Foreskin fibroblast (primary cell): ENCODE measurements at places on chromosomes 2 and 18.

DNA sequence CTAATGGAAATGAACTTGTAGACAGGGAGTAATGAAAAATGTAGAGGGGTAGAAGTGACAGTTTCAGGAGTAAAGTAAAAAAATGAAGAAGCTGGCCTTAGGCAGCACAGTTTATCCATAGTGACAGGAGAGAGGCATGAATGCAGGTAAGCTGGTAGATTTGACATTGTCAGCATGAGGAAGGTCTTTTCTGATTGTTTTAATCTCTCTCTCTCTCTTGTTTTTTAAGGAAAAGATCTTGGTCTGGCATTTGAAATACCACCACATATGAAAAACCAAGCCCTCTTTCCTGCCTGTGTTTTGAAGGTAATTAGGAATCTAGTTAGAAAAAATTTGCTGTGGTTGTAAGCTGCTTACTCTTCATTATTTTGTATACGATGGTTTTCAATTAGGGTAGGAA is 14.1 kb downstream of the DDX1 start:
- no peak for DNase-seq

GRCh38 chr2:31979018-31979417 is 31.8 kb downstream of the MEMO1 start:
- DNase-seq = no peak

GRCh38 chr2:199810422-199811171 is 40.4 kb downstream of the FTCDNL1 start:
- DNase-seq = peak; percentile 52

GRCh38 chr18:60925892-60926291 is 407.3 kb upstream of the CDH20 start:
- DNase-seq = no peak

- no peak for DNase-seq
Observed at GRCh38 chr2:73716543-73717250, 20.4 kb downstream of the TPRKB start.
